ENCODE measurements at places on chromosomes 12 and 14. TPM values are rescaled to one million over a fixed set of nuclear protein-coding genes. Genes with fewer than 3 reads are reported as not detected.
A peak's percentile ranks its signal among the peaks of the same experiment; 100 is the strongest.

The JAG2 gene
- 43.4 TPM for total RNA-seq

The NTN4 gene
- total RNA-seq = 93.9 TPM

The TEX52 gene
- total RNA-seq = not detected

The MORN3 gene
- 1.0 TPM for total RNA-seq

The NACA gene
- 785 TPM for total RNA-seq

DNA sequence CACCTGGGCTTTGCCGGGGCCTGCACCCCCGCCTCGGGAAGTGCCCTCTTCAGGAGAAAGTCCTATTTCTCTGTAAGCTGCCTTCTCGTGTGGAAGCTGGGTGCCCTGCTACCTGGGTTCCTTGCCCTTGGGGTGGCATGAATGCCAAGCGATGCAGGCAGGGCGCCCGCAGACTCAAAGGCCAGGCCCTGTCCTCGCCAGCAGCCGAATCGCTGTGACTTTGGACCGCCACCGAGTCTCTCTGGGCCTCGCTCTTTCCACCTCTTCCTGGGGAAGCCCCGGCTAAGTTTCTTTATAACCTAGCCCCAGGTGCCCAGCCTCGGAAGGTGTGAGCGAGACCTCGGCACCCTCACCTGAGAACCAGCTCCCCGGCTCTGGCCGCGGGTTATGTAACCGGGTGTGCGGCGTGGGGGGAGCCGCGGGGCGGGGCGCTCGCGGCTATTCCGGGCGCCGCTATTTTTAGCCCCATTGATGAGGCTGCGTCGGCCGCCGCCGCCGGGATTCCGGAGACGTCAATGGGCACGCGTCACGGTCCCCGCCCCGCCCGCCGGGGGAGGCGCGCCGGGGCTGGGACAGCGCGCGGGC is 14.6 kb upstream of the NR4A1 start:
- peak; percentile 99 for DNase-seq

GRCh38 chr12:89281539-89281867 is 70.8 kb downstream of the DUSP6 start:
- DNase-seq = peak; percentile 9

DNA sequence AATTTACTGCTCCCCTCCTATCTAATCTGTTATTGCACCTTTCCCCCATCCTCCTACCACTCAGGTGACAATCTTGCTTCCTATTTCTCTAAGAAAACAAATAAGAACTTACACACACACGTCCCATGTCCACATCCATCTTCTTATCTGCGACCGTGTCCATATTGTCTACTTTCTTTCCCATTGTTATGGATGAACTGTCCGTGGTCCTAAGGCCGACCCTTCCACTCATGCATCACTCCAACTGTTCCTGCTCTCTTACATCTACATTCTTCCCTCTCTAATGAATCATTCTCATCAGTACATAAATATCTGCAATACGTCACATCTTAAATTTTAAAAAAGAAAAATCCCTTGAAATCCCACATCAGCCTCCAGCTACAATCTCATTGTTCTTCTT is 30.0 kb downstream of the ZFYVE1 start:
- no peak for DNase-seq

DNA sequence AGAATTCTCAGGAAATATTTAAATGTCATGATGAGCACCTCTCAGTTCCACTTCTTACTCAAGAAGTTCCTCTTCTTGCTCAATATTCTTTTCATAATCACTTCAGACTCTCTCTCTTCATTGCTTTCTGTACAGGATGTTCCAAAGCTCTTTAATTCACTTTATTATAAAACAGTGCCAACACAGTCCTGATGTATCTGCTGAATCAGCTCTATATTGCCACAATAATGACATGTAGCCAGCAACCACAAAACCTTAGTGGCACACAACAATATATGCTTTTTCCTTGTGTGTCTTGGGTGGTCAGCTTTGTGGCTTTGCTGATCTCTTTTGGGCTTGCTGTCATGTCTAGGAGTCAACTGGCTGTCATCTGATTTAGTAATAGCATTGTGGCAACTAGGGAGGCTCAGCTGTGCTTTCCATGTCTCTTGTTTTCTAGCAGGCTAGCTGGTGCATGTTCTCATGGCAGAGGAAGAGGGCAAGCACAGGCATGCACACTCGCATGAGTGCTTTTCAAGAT is 52.8 kb upstream of the SLC2A13 start:
- no peak for DNase-seq

DNA sequence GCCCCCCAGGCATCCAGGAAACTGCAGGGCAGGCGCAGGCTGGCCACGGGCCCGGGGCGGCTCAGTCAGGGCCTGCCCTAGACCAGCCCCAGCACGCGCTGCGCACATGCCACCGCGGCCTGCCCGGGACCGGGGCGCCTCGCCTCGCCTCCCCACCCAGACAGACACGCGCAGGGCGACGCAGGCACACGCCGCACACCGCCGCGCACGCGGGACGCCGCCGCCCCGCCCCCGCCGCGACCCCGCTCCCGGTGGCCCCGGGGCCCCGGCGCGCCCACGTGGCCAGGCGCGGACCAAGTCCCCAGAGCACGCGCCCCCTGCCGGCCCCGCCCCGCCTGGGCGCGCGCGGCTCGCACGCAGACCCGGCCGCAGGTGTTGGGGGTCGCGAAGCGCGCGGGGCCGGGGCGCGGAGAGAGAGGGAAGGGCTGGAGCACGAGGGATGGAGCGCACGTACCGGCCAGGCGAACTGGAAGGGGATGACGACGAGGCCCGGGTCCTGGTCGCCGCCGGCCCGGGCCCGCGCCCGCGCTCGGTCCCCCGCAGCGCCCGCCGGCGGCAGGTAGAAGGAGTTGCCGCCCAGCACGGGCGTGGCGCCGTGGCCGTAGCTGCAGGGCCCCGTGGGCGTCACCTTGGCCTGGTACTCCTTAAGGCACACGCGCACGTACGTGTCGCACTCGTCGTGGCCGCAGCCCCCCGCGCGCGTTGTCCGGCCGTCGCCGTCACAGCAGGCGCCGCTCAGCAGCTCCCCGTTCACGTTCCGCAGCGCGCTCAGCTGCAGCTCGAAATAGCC is 1.1 kb downstream of the JAG2 start:
- DNase-seq = peak; percentile 88

DNA sequence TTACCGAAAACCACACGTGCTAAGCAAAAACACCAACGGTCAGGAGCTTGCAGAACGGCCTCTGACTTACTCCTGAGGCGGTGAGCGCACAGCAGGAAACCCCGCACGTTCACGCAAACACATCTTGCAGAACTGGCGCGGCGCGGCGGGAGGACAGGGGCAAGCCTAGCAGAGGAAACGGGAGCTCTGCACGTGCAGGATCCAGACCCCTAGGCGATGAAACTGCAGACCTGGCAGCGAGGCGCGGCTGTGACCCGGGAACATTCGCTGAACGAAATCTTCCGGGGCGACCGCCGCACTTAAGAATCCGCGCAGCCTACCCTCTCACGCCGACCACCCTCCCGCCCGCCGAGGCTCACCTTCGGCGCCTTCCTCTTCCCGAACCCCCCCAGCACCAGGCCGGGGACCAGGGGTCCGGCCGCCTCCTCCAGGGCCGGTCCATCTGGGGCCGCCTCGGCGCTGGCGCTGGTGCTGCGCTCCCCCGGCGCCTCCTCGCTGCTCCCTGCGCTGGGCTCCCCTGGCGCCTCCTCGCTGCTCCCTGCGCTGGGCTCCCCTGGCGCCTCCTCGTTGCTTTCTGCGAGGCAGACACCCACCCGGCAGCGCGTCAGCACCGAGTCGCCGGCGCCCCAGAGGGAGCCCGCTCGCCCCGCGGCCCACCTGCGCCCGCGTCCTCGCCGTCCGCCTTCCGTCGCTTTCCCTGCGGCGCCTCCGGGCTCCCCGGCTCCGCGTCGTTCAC is 615 bp downstream of the DDX51 start:
- no peak for DNase-seq

- no peak for DNase-seq
Observed at GRCh38 chr12:23948291-23948690, 1.2 kb downstream of the SOX5 start.

DNA sequence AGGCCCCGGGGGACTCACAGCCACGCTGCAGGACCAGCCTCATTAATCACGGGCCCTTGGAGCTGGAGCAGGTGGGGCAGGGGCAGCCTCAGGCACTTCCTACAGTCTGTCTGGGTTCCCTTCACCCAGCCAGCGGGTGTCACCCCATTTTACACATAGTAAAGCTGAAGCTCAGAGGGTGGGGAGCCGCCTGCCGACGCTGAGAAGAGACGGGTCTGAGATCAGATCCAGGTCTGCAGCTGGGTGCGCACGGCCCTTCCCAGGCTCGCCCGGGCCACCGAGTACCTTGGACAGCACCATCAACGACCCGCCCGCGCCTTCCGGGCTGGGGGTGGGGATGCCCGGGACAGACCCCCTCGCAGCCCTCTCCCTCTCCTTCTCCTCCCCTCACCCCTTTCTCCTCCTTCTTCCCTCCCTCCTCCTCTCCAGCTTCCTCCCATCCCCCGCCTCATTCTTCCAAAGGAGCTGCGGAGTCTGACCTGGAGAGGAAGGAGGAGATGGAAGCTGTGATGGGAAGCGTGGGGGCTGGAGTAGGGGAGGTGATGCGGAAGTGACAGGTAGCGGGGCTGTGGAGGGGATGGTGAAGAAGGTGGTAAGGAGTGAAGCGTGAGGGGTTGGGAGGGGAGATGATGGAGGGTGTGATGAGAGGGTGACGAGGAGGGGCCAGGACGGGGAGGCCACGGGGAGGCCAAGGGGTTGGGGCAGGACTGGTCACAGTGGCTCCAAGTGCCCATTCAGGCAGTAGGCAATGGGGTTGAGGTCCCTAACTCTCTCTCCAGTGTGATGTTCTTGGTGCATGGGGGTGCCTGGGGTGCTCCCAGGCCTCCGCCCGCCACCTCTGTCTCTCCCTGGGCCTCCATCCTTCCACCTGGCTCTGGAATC is 8.8 kb downstream of the DTX1 start:
- peak; percentile 83 for DNase-seq

Measured in upper lobe of left lung (tissue), 6 donors.